ENCODE measurements at places on chromosomes 3 and 15.

DNA sequence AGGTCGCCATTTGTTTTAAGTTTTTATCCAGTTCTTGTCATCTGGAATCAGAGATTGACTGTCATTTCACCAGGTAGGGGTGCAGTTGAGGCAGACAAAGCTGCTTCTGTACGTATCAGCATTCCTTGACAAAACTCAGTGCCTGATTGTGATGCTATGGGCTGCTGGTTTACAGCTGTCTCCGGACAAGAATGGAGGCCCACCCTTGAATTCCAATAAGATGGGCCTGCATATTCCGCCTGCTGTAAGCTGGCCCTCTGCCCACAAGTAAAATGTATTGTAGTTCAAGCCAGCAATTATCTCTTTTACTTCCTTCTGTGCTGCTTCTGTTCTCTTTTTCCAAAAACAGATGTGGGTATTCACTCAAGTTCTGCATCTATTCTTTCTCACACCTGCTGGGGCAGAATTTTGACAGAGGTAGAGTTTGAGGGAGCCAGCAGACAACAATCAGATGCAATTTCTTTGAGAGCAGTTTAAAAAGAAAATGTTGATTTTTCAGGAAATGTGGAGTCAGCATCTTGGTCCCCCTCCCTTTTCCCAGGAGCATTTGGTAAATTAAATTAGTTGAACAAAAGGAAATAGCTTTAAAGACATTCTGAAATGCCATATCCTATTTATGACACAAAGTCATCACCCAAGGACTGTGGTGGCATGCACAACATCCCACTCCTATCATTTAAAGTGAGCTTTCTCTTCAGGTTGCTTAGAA lies 53.5 kb downstream of the IQCH start:
- no peak for DNase-seq

DNA sequence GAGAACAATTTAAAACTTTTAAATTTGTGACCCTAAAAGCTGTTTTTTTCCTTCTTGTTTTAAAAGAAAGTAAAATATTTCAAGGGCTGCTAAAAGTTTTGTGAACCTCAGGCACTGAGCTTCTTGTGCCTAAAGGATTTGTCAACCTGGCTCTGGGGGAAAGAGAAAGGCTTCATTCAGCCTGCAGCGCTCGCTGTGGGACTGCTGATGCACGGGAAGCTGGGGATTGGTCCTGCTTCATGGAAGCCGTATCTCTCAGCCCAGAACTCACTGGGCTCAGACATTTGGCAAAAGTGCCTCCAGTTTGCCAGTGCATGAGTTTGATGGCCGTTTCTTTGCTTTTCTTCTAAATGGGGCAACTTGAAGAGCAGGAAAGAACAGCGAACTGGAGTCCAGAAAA lies 30.8 kb downstream of the TPRG1 start:
- no peak for DNase-seq

DNA sequence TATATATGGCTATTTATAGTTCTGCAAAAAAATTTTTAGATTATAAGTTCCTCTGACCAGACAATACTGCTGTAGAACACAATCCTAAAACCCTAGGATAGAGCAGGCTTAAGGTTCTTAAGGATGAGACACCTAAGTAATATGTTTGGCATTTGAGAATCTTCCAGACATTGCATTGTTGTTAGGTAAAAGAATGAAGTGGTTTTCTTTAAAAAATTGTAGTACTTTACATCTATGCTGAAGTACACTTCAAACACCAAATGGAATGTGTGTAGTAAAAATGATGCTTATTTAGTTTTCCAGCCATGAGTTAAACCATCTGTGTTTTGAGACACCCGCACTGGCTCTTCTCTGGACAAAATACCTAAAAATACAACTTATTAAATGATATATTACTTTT lies 857.7 kb downstream of the OTOL1 start:
- no peak for DNase-seq

GRCh38 chr3:150359381-150359780 lies 48.7 kb upstream of the TSC22D2 start:
- DNase-seq, result no peak

GRCh38 chr3:119342176-119342575 lies 48.0 kb downstream of the ARHGAP31 start:
- no peak for DNase-seq

- DNase-seq, result no peak
These were observed 310.1 kb downstream of the UACA start for GRCh38 chr15:70453238-70453637.

DNA sequence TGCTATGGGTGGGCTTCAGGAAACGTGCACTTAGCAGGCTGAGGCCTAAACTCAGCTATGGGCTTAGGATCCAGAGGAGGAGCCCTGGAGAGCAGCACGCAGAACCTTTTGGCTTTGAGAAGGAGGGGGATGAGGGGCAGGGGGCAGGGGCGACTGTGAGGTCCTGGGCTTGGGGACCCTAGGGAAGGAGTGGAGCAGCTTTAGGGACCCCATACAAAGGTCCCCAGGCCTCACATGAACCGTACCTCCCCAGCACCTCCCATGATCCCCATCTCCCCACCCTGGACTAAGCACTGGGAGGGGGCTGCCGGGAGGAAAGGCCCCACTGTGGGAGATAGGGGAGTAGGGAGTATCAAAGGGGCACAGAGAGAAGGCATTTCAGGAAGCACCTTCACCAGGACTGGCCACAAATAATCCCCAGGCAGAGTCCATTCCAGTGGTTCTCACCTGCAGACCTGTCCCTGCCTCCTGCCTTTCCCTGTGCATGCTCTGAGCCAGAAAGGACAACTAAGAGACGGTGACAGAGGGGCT lies 62.0 kb upstream of the KLF13 start:
- DNase-seq, result no peak

DNA sequence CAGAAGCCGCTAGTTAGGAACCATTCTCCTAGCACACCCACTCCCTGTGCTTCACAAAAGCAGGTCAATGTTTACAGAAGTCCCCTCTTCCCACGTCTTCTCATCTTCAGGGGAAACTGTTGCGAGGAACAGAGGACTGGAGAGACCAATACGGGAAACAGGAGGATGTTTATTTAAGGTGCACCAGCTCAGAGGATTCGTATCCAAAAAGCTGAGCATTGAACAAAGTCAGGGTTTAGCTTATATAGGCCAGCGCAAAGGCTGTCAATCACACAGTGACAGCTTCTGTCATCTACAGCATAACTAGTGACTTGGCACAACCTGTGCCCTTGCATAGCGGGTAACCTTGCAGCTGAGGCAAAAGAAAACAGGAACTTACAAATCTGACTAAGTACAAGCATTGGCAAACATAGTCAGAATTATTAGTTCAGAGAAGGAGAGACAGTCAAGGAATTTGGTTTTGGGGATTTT lies 61.3 kb downstream of the ZDHHC19 start:
- DNase-seq, result no peak

- DNase-seq, result no peak
These were observed 21.0 kb downstream of the IFT122 start for GRCh38 chr3:129461022-129461421.

GRCh38 chr3:129503471-129504291 lies 24.8 kb upstream of the RHO start:
- no peak for DNase-seq

DNA sequence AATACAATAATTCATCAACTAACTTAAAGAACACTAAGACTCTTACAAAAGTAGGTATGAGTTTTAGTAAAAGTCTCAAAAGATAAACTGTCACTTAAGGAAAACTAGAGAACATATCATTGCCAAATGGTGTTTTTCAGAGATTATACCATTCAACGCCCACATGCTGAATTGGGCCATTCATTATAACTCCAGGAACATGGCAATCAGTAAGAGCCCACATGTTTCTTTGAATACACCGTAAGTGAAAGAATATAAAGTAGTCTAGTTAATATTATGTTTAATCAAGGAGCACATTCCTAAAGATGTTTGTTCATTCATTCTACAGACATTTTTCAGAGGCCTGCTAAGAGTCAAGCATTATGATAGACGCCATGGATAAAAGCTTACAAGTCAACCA lies 22.9 kb downstream of the B3GNT5 start:
- DNase-seq, result no peak

- DNase-seq, result no peak
These were observed 24.4 kb downstream of the PTPN23 start for GRCh38 chr3:47404955-47405790.

GRCh38 chr3:129371041-129371826 lies 57.2 kb downstream of the EFCAB12 start:
- DNase-seq, result no peak

DNA sequence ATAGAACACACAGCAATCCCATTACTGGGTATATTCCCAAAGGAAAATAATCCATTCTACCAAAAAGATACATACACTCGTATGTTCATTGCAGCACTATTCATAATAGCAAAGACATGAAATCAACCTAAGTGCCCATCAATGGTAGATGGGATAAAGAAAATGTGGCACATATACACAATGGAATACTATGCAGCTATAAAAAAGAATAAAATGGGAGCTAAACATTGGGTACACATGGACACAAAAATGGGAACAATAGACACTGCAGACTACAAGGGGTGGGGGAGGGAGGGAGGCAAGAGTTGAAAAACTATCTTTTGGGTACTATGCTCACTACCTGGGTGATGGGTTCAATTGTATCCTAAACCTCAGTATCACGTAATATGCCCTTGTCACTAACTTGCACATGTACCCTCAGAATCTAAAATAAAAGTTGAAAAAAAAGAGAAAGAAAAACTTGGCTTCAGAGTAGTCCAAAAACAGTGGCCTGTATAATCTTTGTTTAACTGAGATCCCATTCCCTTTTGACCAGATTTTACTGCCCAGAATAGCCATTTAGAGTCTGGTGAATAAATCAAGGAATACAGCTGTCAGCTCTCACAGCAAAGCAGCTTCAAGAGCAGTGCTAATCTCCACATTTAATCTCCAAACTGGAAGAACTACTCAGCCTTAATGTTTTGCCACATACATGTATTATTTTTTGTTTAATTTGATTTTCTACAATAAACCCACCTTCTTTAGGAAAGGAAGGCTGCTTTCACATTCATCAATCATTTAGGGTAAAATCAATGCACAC lies 54.5 kb upstream of the XRN1 start:
- no peak for DNase-seq

- no peak for DNase-seq
These were observed 204.7 kb downstream of the GREM1 start for GRCh38 chr15:32922541-32922940.

DNA sequence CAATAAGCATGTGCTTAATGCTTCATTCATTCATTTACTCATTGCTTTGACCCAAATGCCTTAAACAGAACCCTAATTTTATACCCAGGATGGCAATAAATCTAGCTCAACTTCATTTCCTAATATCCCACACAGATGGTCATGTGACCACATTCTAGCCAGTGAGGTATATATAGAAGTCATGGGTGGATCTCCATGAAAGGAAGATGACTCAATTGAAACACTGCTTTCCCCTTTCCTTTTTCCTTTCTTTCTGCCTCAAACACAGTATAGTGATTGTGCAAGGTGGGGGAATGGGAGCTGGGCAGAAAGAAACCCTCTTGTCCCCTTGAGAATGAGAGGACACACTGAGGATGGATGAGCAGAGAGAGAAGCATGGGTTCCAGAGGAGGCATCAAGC lies 183.5 kb upstream of the PRICKLE2 start:
- DNase-seq, result no peak

DNA sequence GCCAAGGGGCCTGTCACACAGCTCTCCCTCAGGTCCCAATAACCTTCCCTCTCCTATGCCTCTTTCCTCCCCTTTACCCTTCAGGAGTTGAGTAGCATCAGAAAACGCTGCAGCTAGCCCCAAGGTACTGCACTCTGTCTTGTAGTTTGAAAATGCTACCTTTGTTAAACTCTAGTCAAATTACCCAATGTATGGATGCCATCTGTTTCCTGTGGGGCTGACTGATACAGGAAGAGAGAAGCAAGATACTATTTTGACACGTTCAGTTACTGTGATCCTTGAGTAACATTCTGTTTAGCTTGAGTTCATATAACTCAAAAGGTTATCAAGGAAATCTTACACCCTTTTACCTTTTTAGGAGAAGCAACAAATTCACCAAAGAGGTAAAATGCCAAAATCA lies 493.1 kb downstream of the FHIT start:
- no peak for DNase-seq

DNA sequence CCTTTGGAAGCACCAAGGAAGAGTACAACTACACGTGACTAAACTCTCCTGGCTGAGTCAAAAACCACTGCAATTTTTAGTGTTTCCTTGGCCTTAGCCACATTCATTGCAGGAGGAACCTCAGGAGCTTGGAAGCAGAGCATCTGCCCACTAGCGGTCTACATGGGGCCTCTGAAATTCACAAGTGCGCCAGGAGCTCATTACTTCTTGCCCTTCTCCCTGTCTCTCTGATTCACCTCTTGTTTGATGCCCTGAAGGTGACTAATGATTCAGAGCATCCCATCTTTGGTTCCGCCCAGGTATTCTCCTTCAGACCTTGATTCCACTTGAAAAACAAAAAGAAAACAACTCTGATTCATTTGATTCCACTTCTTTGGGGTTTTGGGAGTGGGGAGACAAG lies 201.1 kb upstream of the LPP start:
- DNase-seq, result no peak
